ENCODE measurements at places on chromosomes 2 and 18.

- ATAC-seq: no peak
These were observed 824 bp upstream of the VPS54 start for GRCh38 chr2:64019975-64020528.

DNA sequence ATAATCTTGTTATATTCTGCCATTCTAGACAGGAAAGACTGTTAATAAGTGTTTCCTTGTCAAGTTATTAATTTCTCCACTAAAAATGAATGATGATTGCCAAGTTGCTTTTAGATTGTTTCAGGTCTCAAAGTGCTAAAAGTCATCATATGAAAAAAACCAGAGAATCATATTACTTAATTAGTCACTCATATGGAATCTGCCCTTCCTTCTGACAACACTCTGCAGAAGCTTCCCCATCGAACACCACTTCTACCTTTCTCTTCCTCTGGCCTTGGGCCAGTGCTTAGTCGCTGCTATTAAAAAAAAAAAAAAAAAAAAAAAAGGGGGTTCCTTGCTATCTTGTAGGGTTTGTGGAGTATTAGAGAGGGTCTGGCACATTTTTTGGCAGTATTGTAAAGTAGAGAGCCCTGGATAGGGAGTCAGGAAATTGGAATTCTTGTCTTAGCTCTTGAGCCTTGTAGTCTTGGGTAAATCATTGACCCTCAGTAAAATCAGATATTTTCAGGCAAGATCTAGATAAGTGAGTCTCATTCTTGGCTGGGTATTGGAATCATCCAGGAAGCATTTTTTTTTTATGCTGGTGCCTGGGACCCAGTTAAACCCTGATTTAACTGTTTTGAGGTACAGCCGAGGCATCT is 141.7 kb upstream of the CCDC68 start:
- ATAC-seq: no peak

- ATAC-seq: no peak
These were observed 182.5 kb downstream of the C1D start for GRCh38 chr2:67880291-67880761.

DNA sequence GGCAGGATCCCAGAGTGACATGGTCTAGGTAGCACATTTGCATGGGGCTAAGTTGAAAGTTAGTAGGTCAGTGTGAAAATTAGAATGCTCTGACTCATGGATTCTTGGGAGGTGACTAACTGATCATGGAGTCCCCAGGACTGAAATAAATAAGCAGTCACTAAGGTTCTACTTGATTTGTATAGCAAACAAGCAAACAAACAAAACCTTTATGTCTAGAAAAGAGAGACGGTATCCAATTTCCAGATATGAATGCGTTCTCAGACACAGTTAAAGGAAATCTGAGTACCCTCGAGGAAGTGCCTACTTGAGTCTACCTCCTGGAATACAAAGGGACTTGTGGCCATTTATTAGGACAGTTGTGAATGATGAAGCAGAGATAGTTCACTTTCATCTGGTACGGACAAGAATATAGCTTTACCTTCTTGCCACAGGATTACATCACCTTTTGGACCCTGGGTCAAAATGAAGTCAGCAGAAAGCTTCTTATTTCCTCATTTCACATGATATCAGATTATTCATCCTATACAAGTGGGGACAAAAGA is 54.3 kb upstream of the AGPS start:
- no peak for ATAC-seq

GRCh38 chr2:6676241-6676640 is 189.5 kb downstream of the CMPK2 start:
- no peak for ATAC-seq

GRCh38 chr2:239096676-239097427 is 249.0 kb downstream of the TWIST2 start:
- ATAC-seq: no peak

GRCh38 chr18:40877096-40877495 is 1077.9 kb upstream of the PIK3C3 start:
- no peak for ATAC-seq

- no peak for ATAC-seq
These were observed 52.9 kb downstream of the PPP1R1C start for GRCh38 chr2:182038576-182038975.

- ATAC-seq: no peak
These were observed 89.2 kb upstream of the SALL3 start for GRCh38 chr18:78890388-78890787.

DNA sequence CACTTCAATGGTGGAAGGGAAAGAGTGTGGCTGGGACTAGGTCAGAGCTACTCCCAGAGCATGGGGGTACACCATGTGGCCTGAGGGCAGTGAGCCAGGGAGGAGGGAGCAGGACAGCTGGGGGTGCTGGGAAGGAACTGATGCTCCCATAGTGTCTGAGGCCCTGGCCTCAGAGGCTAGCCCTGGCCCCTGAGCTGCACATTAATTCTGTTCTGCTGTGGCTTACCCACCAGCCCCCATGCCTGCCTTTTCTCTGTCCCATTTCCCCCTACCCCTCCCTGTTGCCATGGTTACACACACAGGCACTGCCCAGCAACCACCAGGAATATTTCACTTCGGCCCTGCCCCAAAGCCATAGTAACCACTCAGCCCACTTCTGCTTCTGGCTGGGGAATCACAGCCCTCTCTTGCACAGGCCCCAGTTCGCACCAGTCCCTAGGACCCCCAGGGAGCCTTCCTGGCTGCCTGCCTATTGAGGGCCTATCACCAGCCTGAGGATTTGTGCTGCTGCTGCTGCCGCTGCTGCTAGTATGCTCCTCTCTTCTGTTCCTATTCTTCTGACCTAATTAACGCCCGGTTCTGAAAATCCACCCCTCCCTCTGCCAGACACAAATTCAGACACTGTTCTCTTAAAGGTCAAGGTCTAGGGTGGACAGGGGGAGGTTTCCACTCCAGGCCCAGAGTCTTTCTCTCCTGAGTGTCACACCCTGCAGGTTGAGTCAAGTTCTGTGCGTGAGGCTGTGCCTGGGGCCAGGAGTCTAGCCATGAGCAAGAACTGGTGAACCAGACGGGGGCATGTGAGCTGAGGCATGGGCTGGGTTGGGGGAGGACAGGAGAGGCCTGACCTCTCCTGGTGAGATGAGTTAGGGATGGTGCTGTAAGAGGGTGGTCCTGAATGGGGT is 87.1 kb upstream of the MCFD2 start:
- ATAC-seq: peak; percentile 29

- ATAC-seq: no peak
These were observed 470.1 kb upstream of the RAB12 start for GRCh38 chr18:8139127-8139527.

- ATAC-seq: no peak
These were observed 8.4 kb downstream of the HOXD3 start for GRCh38 chr2:176165370-176166050.

- ATAC-seq: no peak
These were observed 43.0 kb upstream of the ITGB6 start for GRCh38 chr2:160242893-160243564.

- ATAC-seq: no peak
These were observed 21.9 kb downstream of the EHBP1 start for GRCh38 chr2:62727259-62727867.

DNA sequence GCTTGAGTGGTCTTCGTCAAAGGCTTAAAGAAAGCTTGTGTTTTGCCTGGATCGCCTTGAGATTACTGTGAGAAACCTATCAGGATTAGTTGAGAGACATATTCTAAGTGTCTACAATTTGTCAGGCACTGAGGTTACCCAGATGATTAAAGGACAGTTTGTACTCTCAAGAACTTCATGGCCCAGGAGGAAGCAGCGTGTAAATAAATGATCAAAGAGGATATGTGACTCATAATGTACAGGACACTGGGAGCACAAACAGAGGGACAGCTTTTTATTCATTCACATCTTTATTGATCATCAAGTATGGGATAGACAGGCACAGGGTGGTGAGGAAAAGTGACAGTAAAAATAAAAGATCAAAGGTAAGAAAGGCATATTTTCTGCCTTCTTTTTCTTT is 152.6 kb upstream of the FSHR start:
- ATAC-seq: no peak

DNA sequence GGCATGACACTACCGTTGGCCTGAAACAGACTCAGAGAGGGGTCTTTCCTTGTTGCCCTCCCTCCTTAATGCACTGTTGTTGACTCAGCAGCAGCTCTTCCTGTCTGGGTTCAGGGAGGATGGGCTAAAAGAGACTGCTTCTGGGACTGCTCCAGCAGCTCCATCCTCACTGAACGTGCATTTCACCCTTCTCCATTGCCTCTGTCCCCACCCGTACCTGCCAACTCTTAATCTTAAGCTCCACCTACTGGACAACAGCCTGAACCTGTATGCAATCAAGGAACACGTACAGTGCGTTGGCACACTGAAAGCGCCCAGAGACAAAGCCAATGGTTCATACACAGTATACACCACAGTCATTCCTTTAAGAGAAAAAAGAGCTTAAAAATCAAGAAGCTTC is 230.8 kb upstream of the RAB6C start:
- ATAC-seq: no peak

- peak; percentile 68 for ATAC-seq
These were observed 51.1 kb upstream of the FN1 start for GRCh38 chr2:215487002-215487372.

DNA sequence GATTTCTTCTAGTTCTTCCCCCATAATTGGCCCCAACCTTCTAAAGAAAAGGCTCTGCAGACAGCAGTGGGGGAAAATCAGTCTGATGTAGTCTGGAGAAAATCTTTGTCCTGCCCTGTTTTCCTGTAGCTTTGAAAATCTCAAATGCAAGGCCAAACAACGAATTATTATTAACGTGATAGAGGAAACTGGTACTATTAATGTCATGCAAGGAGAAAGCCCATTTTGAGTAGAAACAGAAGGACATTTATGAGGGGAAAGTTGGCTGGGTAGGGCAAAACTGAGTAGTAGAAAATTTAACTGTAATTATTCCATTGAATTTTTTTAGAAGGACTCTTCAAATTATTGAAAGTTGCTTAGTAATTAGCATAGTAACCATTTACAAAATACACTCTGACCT is 98.8 kb downstream of the FMNL2 start:
- ATAC-seq: no peak

DNA sequence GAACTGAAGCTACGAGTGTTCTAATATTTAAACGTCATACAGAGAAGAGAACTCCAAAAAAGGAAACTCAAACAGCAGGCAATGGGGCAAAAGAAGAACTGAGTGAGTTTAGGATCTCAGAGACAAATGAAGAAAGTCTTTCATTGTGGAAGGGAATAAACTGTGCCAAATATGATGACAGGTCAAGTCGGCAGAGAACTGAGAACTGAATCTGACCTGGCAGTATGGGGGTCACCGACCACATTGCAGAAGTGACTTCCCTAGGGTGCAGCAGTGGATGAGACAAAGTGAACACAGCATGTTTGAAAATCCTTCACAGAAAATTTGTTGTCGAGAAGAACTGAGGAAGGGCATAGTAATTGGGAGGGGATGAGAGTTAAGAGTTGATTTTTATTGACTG is 55.9 kb downstream of the TTC21B start:
- ATAC-seq: no peak

- ATAC-seq: no peak
These were observed 226.8 kb upstream of the TPO start for GRCh38 chr2:1186421-1186820.

DNA sequence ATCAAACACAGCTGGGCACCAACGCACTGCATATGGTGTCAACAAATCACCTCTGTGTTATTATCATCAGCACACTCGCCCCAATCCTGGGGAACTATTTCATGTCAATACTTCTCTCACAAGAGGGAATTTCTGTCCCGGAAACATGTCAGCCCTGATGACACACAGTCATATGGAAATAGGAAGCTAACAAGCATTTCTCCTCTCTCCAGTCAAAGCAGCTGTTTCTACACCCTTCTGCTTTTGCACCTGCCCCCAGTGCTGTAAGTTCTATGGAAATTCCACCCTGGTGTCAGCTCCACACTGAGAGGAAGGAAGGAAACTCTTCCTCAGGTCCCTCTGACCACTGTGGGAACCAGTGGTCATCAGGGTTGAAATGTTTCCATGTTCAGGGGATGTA is 447.6 kb upstream of the ID2 start:
- ATAC-seq: peak; percentile 49

DNA sequence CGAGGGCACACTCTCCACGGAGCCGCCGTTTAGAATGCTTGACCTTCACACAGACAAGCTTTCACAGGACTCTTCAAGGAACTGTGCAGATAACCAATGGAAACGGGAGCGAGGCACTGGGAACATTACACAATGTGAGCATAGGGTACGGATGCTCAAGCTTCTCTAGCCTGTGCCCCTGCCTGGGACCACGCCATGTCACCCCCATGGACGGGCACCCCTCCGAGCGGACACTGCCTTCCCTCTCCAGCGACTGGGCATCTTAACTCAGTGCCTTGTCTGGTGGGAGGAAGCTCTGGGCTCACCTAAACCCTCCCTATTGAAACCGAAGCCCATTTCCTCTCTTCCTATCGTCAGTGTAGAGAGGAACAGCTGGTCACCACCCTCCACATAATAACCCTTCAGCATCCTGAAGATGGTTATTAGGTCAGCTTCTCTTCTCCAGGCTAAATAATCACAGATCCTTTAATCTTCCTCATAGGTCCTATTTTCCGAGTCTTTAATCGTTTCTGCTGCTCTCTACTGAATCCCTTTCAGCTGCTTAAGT is 626.7 kb downstream of the GALR1 start:
- no peak for ATAC-seq

- ATAC-seq: no peak
These were observed 398.2 kb upstream of the TRIB2 start for GRCh38 chr2:12318427-12319057.

GRCh38 chr2:106184857-106185256 is 9.2 kb downstream of the UXS1 start:
- no peak for ATAC-seq

DNA sequence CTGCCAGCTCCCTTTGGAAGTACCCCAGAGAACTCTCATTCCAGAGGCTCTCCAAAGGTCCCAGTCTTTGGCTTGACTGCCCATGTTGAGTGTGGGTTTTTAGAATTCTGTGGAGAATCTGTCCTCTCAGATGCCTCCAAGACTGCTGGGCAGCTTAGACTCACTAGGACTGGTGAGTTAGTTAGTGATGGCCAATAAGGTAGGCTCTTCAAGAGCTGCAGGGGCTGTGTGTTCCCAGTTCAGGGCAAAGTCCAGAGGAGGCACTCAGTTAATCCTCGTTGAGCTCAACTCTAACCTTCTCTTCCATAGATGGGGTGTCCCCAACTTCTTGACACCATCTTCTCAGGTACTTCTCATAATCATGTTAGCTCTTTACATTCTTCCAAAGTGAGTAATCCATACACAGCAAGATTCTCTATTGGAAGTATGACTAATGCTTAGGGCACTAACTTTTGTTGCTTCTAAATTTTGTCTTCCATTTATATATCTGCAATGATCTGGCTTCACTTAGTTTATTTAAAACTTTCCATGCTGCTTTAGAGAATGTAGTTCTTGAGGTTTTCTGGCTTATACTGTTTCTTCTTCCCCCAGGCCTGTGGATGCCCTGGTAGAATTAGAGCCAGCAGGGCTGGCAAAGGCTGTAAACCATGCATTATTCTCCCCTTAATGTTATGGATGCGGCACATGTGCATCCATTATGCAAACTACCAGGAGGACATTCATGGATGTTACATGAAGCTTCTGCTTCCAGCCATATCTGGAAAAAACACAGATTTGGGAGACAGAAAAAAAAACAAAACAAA is 88.9 kb downstream of the POLE4 start:
- no peak for ATAC-seq
